ENCODE measurements at places on chromosomes 5 and 9. TPM values are rescaled to one million over a fixed set of nuclear protein-coding genes. Genes with fewer than 3 reads are reported as not detected.

The LCN10 gene
- total RNA-seq, result not detected

The NOL6 gene
- total RNA-seq, result 12.3 TPM

The SNCAIP gene
- total RNA-seq, result 2.6 TPM

The WDR38 gene
- total RNA-seq, result not detected

The ABLIM3 gene
- total RNA-seq, result 91.3 TPM

The FBLL1 gene
- total RNA-seq, result 0.26 TPM

The MLLT3 gene
- 29.1 TPM for total RNA-seq

The PCDHB11 gene
- 1.7 TPM for total RNA-seq

The ADAMTS16 gene
- 0.52 TPM for total RNA-seq

The MEIKIN gene
- not detected for total RNA-seq

The FOXD4L6 gene
- total RNA-seq, result 1.4 TPM

The ABCA1 gene
- total RNA-seq, result 36.3 TPM

The SLC6A7 gene
- total RNA-seq, result not detected

The DRD1 gene
- total RNA-seq, result not detected

The ABO gene
- not detected for total RNA-seq

The CCDC112 gene
- total RNA-seq, result 5.0 TPM

The GRXCR2 gene
- not detected for total RNA-seq

The NUTM2G gene
- not detected for total RNA-seq

The CD74 gene
- 5.4 TPM for total RNA-seq

The F2RL2 gene
- 0.56 TPM for total RNA-seq

The DIPK1B gene
- total RNA-seq, result 3.2 TPM

The OR1Q1 gene
- total RNA-seq, result not detected

The TAS2R1 gene
- total RNA-seq, result not detected

The CORO2A gene
- 0.32 TPM for total RNA-seq

The SLIT3 gene
- total RNA-seq, result 3.4 TPM
